K562 (cell line): ENCODE measurements at places on chromosomes 11 and 22. TPM values are rescaled to one million over a fixed set of nuclear protein-coding genes. Genes with fewer than 3 reads are reported as not detected.

LRRC4C gene
- not detected in 2 replicates for polyA plus RNA-seq

DNA sequence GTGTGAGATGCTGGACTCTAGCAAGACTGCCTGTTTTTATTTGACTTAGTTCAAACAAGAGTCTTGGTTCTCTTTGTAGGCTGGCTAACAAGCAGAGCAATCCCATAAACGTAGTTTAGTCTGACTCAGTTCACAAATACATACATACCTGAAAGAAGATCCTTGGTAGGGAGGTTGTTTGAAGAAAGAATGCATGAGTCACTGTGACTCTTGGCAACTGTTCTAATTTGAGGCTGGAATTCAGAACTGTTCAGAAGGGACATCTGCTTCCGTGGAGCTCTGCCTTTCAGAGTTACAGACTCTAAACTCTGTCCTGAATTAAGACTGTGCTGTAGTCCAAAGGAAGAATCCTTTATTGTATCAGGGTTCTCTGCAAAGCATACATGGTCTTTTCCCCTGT is 32.2 kb downstream of the C2CD3 start:
- H3K36me3 ChIP-seq: peaks cover 29% of the 10 kb centered on the region
- no peaks in the 10 kb centered on the region for H3K27me3 ChIP-seq
- no peak overlapping the region for H3K4me3 ChIP-seq
- DNase-seq: peak; percentile 58
- peaks cover 21% of the 10 kb centered on the region; the same call in 2 of the 3 replicates for H3K4me1 ChIP-seq

DNA sequence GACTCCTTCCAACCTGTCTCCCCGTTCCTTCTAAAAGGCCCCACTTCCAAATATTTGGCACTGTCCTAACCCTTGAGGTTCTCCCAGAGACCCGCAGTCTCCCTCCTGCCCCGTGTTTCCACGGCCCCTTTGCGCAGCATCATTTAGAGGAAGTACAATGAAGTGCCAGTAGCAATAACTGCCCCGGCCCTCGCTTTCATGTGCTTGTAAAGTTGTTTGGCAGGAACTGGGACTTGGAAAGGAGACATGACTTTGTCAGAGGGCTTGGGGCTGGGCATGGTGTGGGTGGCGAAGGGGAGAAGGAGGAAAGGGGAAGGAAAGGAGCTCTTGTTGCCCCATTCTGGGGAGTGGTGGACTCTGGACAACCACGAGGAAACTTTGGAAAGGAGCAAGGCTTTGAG is 2.6 kb downstream of the CD44 start:
- H3K4me3 ChIP-seq: no peak overlapping the region
- no peak for DNase-seq
- no peaks in the 10 kb centered on the region for H3K36me3 ChIP-seq
- H3K4me1 ChIP-seq: no peaks in the 10 kb centered on the region
- H3K27me3 ChIP-seq: peaks cover 16% of the 10 kb centered on the region

GRCh38 chr11:12200279-12200990 is 90.0 kb downstream of the MICAL2 start:
- no peak overlapping the region for H3K4me3 ChIP-seq
- DNase-seq: no peak
- peaks cover 25% of the 10 kb centered on the region for H3K36me3 ChIP-seq

RHOG gene
- polyA plus RNA-seq: 134 and 159 TPM in 2 replicates

DNA sequence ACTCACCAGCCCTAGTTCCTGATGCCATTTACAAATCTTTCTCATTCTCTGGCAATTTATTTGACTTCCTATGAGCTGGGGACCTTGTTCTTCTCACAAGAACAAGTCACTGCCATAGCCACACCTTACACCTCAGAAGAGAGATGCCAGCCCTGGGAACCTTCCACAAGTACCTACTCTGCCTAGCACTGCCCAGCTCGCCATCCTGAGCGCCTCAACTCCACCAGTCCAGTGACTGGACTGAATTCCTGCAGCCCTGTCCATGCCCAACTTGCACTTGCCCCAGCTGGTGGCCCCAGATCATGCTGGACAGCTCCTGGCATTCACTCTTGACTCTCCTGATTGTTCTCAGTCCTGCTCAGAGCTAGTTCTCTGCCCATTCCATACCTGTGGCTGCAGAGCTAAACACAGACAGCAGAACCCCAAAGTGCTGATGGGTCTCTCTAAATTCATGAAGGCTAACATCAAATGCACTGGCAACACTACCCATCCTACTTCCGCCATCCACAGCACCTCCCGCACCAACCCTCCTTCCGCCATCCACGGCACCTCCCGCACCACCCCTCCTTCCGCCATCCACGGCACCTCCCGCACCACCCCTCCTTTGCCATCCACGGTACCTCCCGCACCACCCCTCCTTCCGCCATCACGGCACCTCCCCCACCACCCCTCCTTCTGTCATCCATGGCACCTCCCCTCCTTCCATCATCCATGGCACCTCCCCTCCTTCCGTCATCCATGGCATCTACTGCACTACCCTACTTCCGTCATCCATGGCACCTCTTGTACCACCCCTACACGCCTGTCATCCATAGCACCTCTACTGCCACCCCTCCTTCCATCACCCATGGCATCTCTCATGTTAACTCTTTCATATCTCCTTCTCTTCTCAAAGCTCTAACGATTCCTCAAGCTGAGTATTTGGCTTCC is 23.6 kb upstream of the SLC25A1 start:
- peak overlapping the region; percentile 19 for H3K4me3 ChIP-seq
- H3K36me3 ChIP-seq: no peaks in the 10 kb centered on the region
- H3K4me1 ChIP-seq: peaks cover 15% of the 10 kb centered on the region
- no peak overlapping the region for H3K27ac ChIP-seq
- peaks cover 75% of the 10 kb centered on the region for H3K27me3 ChIP-seq

DNA sequence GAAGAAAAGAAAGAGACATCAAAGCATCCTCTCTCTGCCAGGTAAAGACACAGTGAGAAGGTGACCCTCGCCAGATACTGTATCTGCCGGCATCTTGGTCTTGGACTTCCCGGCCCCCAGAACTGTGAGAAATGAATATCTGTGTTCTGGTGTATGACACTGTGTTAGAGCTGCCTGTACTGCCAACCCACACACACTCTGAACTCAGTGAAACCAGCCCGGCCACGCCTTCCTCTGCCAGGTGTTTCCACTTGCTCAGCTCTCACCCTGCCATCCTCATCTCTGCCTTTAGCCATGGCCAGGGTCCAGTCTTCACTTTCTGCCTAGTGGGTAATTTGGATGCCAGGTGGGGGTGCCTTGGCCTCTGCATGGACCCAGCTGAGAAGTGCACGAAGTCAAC is 24.0 kb downstream of the CBX7 start:
- peaks cover 13% of the 10 kb centered on the region for H3K4me1 ChIP-seq
- no peaks in the 10 kb centered on the region for H3K36me3 ChIP-seq
- H3K27ac ChIP-seq: no peak overlapping the region
- DNase-seq: no peak
- H3K4me3 ChIP-seq: no peak overlapping the region

DNA sequence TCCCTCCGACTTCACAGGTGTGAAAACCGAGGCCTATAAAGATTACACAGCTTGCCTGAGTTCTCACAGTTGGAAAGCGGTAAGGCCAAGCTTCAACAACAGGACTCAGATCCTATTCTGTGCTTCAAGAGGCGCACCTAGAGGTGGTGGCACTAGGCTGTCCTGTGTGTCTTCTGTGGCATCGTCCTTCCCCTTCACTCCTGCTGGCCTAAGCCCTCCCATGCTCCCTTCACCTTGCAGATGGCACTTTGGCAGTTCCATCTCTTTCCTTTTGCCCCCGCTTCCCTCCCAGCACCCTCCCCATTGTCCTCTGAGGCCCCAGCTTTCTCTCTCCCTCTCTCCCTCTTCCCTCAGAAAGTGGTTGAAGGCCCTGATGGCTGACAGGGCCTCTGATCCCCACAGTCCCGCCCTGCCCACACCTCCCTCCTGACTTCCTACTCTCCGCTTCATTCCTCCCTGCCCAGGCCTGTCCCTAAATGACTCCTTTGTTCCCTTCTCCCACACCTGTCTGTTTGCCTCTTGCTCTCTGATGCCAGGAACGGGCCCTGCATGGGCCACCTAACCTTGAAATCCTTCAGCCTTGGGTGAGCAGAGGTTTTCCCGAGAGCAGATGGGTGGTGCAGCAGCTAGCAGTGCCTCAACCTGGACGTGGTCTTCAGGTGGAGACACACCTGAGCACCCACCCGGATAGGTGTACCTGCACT is 5.8 kb downstream of the TRIM29 start:
- no peaks in the 10 kb centered on the region for H3K36me3 ChIP-seq
- H3K27ac ChIP-seq: no peak overlapping the region
- peaks cover 29% of the 10 kb centered on the region for H3K27me3 ChIP-seq
- H3K4me3 ChIP-seq: no peak overlapping the region
- no peaks in the 10 kb centered on the region for H3K4me1 ChIP-seq

MRGPRX4 gene
- polyA plus RNA-seq: not detected in 2 replicates

DNA sequence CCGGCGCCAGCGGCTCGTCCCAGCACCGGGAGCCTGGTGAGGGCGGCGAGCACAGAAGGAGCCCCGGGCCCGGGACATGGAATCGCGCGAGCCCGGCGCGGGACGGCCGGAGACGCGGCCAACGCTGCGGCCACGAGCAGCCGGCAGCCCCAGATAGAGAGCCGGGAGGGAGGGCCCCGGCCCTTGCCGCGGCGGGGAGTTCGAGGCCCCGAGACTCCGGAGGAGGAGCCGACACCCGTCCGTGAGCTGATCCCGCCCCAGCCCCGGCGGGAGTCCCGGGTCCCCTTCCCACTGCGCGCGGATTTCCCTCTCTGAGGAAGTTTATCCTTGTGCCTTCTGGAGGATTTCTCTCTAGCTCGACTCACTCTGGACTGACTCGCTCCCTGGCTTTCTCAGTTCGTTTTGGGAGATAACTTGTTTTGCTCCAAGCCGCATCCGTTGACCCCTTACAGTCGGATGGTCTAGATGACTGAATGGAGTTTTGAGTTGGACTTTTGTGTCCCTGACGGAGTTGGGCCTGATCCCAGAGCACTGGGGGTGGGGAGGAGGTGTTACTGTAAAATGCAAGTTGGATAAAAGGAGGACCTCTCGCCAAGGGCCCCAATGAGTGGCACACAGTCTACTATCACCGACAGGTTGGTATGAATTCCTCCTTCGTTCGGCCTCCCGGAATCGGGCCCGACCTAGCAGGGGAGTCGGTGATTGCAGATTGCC is 585 bp downstream of the ARHGEF12 start:
- peaks cover 13% of the 10 kb centered on the region; the same call in 1 of the 2 replicates for H3K4me1 ChIP-seq
- no peaks in the 10 kb centered on the region for H3K27me3 ChIP-seq
- peak overlapping the region; percentile 72 for H3K4me3 ChIP-seq
- no peaks in the 10 kb centered on the region for H3K36me3 ChIP-seq
- peak overlapping the region; percentile 84 for H3K27ac ChIP-seq

POTEH gene
- polyA plus RNA-seq: not detected in 2 replicates

C1QTNF6 gene
- 0.70 and 0.91 TPM in 2 replicates for polyA plus RNA-seq
